Activated CD4-positive, alpha-beta T cell treated with anti-CD3 and anti-CD28 coated beads, Interleukin-2, amount 50 U/mL, for 48 hours (primary cell): ENCODE measurements at places on chromosomes 1 and 21.

- peak; percentile 50 for DNase-seq
Measured at GRCh38 chr21:34974162-34974981, 74.7 kb downstream of the RUNX1 start.

DNA sequence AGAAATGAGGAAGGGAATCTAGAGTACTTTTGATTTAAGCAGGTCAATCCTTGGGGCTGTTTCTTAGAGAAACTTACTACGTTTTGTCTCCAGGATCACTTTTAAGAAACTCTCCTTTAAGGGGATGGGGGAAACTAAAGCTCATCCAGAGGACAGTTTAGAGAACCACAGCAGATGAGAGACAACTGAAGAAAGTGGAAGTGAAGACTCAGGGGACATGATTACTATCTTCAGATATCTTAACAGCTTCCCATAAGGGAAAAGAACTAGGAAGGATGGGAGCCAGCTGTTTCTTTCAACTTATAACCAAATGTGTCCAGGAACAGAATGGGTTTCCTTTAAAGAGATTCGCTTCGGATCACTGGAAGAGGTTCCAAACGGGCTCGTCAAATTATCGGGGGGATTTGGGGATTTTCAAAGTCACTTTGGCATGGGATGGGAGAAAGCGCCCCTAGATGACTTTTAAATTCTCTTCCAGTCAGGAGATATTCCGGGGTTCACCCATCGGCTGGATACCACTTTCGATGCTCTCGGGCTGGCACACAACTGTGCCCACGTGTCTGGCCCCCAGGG, 1.2 kb downstream of the SCMH1 start:
- no peak for DNase-seq

DNA sequence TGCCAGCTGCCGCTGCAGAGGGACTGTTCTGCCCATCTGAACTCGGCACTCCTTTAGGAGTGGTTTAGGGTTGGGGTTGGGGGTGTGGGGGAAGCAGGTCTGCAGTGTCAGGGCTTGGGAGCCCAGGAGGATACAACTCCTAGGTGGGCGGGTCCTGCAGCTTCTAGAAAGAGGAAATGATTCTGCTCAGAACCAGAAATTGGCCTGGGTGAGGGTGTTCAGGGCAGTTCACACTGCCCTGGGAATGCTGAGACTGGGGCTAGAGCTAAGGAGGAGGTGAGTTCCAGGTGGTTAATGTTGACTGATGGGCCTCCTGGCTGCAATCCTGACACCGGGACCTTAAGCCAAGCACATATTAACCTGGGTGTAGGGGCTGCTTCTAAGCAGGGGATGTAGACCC, 4.8 kb upstream of the SLC26A9 start:
- DNase-seq, result no peak

- no peak for DNase-seq
Measured at GRCh38 chr1:119391749-119392148, 23.2 kb downstream of the HAO2 start.

- no peak for DNase-seq
Measured at GRCh38 chr1:236800002-236800620, 5.0 kb downstream of the MTR start.

DNA sequence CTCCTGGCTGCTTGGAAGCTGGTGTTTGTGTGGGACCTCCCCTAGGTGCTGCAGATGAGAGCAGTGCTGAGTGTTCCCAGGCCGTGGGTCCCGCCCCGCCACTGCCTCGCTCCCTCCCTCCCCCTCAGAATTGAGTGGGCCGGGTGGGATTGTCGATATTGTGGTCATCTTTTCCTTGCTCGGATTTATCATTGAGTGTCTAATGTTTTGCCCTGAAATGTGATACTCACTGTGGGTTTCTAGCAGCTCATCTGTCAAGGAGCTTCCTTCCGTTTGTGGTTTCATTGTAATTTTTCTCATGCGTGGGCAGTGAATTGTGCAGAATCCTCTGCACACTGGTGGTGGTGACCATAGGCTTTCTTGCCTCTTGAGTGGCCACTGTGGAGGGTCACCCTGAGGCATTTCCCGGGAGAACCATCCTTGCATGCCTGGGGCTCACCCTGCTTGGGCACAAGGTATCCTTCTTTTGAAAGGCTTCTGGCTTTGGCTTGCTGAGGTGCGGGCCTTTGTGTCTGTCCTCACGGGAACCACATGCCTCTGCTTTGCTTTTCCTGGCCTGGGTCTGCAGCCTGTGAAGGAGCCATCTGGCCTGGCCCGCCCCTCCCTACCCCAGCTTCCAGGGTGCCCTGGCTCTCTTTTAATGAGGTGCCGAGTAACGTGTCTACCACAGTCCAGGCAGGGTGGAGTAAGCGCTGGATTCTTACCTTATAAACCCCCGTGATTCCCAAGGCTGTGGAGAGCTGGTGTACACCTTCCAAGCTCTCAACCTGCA, 25.6 kb downstream of the SLX9 start:
- peak; percentile 38 for DNase-seq
